ENCODE measurements at places on chromosomes 6 and 20.
A peak's percentile ranks its signal among the peaks of the same experiment; 100 is the strongest.

DNA sequence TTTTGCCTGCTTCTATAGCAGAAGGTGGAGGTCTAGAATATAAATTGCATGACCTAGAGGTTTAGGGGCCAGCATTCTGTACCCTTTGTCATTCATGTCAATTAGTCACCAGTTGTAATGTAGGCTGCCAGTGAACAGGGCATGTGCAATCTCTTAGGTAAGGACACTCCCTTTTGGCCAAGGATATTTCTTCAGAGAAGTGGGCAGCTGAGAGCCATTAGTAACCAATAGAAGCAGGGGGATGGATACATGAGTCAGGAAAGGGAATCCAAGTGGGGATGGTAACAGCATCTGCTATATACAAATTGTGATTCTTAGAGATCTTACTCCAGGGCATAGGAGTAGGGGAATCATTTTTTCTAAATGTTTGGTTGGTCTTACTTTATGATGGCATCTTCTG is 494.2 kb upstream of the JAG1 start:
- no peak for DNase-seq

- no peak for DNase-seq
Measured at GRCh38 chr6:87756858-87757257, 54.8 kb upstream of the AKIRIN2 start.

DNA sequence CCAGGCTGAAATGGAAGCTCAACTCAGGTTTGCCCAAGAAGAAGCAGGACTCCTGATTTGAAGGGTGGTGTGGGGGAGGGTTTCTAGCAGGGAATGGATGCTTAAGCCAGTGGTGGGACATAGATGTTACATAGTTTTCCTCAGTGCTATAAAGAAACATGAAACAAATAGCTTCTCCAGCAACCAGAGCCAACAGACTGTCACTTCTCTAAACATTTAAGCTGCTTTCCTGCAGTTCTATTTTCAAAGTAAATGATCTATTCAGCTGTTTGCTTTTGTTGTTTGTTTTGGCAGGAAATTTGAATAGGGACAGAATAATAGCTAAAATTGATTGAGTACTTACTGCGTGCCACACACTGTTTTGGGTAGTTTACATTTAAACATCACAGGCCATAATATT is 169.0 kb downstream of the UST start:
- DNase-seq: no peak

DNA sequence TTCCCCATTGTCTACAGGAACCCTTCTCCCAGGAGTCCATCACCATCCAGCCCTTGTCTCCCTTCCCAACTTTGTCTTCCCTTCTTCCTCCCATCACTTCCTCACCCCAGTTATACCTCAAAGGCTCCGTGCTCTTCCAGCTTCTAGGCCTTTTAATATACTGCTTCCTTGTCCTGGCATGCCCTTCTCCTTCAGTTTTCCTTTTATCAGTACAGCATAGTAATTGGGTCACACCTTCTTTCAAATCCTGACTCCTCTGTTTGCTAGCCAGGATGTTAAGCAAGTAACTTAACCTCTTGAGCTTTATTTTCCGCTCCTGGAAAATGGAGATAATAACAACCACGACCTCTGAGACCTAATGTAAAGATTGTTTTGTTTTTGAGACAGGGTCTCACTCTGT is 54.9 kb upstream of the PNRC1 start:
- DNase-seq: no peak

DNA sequence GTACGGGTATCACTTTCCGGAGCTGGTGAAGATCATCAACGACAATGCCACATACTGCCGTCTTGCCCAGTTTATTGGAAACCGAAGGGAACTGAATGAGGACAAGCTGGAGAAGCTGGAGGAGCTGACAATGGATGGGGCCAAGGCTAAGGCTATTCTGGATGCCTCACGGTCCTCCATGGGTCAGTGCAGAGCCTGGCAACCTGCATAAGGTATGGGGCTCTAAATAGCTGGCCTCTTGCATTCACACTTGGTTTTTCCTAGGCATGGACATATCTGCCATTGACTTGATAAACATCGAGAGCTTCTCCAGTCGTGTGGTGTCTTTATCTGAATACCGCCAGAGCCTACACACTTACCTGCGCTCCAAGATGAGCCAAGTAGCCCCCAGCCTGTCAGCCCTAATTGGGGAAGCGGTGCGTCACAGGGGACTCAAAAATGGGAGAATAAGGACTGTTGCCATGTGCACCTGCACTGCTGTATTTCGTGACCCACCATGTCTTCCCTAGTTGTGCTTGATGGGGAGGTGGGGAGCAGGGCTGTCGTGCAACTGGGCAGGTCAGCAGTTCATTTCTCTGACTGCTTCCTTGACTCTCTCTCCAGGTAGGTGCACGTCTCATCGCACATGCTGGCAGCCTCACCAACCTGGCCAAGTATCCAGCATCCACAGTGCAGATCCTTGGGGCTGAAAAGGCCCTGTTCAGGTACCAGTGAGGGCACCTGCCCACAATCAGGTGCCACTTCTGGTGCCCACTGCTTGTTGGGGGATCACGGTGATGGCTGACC is 3.1 kb downstream of the NOP56 start:
- DNase-seq: no peak

GRCh38 chr6:75673884-75674283 is 72.2 kb downstream of the SENP6 start:
- DNase-seq: peak; percentile 8

GRCh38 chr6:16377470-16377869 is 139.1 kb downstream of the GMPR start:
- no peak for DNase-seq

GRCh38 chr6:33837971-33838665 is 34.3 kb upstream of the MLN start:
- DNase-seq: no peak

DNA sequence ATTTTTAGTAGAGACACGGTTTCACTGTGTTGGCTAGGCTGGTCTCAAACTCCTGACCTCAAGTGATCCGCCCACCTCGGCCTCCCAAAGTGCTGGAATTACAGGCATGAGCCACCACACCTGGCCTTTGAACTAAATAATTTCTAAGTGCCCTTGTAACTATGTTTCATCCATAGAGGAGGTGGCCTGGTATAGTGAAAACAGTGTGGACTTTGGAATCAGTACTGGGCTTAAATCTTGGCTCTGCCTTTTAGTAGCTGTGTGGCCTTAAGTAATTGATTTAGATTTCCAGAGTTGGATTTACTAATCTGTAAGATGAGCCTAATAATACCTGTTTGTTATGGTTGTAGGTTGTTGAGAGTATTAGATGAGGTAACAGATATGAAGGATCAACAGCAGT is 14.2 kb upstream of the TGM3 start:
- no peak for DNase-seq

DNA sequence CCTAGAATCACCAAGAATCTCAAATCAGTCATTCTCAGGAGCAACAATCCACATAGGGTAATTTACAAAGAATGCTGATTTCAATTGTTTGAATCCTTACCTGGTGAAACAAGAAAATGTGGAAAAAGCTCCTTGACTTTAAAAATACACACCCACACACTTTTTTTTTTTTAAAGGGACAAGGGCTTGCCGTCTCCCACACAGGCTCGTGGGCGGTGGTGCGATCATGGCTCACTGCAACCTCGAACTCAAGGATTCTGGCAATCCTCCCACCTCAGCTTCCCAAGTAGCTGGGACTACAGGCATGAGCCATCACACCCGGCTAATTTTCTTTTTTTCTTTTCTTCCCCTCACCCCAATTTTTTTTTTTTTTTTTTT is 30.7 kb downstream of the PARD6B start:
- no peak for DNase-seq

DNA sequence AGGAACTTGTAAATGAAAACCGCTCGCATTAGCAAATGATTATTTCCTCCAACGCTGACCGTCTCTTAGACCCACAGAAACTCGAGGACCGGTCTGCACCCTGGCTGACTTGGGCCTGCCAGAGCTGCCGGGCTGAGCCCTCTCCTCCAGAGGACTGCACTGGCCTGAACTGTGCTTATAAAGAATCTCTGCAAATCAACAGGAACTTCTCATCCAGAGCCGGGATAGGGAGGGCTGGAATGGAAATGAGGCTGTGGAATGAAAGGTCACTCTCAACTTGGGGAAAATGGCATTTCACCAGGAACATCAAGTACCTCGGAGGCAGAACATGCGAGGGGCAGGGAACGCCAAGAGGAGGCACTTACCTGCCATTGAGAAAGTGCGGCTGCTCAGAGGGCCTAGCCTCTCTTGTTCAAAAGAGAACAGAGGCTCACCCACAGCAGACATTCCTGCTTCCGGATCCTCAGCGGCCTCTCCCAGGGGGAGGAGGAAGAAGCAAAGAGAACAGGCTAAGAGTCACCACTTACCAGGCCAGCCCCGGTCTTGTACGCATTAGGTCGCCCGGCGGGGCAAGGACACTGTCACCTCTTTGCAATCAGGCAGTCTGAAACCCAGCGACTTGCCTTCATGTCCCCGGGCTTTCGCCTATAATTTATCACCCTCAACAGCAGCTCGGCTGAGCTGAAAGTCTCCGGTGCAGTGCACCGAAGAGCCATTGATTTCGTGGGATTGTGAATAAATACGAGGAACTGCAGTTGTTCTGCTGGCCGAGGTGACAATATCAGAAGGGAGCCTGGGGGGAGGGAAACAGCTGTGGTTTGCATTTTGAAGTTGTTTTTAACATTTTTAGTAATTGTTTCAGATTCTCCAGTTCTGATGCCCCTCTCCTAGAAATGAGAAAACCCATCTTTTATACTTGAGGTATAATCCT is 37.6 kb downstream of the ZMYND8 start:
- peak; percentile 32 for DNase-seq

DNA sequence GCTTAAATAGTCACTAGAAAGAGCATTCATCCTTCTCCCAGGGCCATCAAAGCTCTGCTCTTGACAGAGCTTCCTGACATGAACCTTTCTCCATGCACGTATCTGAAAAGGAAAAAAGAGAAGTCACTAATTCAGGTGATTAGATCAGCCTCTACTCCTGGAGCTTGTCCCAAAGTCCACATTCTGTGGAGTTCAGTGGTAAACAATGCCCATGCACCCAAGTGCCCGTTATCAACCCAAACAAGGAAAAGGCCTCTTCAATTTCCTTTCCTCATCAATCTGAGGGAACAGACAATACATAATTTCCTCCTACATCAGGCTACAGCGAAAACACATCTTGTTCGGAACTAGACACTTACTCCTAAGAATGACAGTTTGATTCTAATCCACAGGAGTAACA is 129.2 kb upstream of the PCSK2 start:
- no peak for DNase-seq

- DNase-seq: no peak
Measured at GRCh38 chr20:2136275-2136674, 34.6 kb downstream of the STK35 start.

GRCh38 chr6:163630572-163630971 is 216.1 kb downstream of the QKI start:
- no peak for DNase-seq

DNA sequence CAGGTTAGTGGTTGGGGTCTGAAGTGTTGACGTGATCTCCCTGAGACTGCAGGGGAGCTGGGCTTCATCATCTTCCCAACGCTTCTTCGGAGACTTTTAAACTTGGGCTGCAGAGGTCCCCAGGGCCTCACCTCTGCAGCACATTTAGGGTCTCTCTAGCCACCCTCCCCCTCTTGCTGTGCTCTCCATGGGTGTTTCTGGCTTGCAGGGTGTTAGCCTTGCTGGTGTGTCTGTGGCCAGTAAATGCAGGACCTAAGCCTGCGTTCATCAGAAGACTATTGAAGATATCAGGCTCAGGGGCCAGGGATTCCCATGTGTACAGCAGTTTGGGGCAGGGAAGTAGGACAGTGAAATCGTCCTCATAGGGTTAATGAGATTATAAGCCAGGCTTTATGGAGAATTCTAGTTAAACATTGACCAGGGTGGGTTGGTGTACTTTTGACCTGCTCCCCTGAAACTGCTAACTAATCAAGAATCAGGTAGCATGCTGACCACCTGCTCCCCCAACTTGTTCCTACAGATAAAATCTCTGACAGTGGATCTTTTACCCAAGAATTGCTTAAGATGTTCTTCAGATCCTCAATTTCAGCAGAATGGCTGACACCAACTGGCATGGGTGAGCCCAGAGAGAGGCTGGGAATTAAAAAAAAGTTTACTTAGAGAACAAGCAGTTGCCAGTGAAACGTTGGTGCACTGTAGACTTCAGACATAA is 3.8 kb upstream of the DDO start:
- no peak for DNase-seq

DNA sequence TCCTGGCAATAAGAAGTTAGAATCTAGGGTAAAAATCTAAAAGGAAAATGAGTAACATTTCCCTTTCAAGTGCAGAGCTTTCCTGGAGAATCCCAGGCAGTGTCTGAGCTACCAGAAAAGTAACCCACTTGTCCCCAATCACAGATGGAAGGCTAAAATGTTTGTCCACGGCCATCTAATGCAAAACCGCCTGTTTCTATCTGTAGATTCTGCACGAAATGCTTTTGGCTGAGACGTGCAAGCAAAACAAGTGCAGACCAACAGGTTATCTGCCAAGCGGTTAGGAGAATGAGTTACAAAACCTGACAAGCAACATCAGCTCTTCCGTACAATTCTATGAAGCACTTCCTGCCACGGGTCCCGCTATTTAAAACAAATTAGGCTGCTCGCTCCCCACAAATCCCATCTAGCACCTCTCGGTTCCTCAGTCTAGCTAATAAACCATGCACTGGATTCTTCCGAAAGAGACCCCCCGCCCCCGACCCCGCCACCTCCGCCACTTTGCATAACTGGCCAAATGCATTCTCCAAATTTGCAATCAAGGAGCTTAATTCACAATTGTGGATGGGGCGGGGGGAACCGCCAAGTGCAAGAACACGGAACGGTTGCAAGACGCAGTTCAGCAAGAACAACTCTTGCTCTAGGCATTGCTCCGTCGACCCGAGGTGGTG is 1.4 kb downstream of the ELOVL5 start:
- no peak for DNase-seq

GRCh38 chr20:787825-788224 is 19.5 kb upstream of the SLC52A3 start:
- no peak for DNase-seq

- no peak for DNase-seq
Measured at GRCh38 chr6:83183082-83183828, 9.8 kb downstream of the PGM3 start.

- DNase-seq: no peak
Measured at GRCh38 chr6:69895396-69895795, 29.0 kb downstream of the COL19A1 start.

DNA sequence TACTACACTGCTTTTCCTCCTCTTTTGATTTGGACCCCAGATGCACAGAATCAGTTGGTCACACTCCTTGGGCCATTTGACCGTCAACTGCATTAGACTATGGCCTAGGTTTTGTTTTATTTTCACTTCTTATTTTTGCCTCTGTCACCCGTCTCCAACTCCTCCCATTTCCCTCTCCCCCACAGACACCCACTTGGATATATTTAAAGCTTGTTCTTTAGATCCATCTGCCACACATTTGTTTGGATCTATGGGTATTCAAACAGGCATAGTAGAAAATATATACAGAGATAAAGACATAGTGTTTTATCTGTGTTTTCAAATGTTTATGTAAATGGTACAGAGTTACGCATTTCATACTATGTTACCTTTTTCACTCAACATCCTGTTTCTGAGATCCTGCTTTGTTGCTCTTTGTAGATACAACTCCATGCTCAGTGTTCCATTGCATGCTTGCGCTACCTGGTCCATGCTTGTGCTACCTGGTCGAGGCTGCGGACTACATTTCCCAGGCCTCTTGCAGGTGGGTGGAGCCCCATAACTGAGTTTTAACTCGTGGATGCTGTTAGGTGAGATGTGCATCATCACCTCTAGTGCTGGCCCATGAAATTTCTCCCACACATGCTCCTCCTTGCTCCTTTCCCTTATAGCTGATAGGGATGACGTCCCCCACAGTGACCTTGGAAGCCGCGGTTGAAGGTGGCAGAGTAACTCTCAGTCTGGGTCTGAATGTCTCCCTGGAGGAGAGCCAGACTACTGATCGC is 11.5 kb upstream of the PREX1 start:
- no peak for DNase-seq
